DMS153 (cell line): ENCODE measurements at places on chromosomes 16 and 17.

DNA sequence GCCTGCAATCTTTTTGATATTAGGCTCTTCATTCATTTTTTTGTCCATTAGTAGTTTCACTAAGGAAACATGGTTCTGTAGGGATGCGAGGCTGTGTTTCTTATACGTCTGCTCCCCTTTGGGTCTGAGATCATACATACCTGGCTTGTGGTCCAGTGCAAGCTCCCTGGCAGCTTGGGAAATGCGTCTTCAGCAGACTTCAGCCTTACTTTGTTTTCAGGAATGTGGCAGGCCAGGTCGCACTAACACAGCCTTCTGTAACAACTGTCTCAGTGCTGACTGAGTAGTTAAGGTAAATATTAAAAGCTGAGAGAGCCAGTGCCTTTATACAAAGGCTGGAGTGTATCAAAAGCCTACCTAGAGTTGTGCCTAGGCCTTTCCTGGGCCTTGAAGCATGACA is 970.5 kb upstream of the EEF2KMT start:
- DNase-seq = no peak

DNA sequence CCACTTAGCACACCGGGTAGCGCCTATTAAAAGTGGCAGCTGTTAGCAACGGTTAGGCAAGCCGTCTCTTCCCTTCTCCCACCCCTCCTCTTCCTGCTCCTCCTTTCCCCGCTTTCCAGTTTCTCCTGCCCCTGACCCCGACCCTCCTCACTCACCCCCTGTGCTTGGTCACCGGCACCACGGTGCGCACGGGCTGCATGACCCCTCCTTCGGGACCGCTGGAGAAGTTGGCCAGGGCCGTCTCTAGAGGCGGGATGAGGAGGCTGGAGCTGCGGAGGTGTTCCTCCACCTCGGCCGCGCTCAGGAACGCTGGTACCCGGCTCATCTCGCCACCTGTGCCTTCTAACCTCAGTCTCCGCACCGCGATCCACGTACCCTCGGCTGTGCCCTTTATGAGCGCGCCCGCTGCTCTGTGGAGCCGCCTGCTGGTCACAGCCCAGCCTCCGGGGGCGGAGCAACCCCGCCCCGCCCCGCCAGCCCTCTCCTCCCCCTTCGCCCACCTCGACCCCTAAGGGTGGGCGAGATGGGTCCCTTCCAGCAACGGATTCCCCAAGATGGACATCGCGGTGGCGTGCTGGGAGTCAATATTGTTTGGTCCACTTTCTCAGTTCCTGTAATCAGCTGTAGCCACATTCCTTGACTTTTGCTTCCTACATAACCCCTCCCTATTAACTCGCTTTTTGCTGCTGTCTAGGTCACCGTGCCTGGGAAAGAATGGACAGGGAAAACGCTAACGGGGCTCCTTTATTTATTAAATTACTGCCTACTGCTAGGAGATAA is at the start of gene CRYM:
CRYM (minus strand) TSS at position 364 of the 780 bp plus-strand sequence; CDS start at position 325, 39 bp downstream.
- peak; percentile 66 for DNase-seq

GRCh38 chr17:73901661-73902415 is 257.6 kb upstream of the SDK2 start:
- peak; percentile 72 for DNase-seq

DNA sequence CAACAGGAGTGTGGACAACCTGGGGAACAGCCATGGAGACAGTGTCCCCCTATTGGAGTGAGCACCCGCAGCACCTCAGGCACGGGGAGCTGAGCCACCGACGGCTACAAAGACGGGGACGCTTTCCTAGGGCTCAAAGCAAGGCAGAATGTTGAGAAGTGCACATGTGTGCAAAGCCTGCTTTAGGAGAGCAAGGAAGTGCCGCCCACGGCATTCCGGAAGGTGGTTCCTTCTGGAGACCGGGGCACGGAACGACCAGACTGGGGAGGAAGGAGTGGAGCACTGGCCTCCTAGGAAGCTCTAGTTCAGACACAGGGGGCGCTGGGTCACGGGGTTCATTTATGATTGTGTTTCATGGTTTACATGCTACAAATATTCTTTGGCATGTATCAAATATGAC is 52.2 kb downstream of the TBC1D16 start:
- DNase-seq = no peak
